ENCODE measurements at places on chromosomes 2 and 18.
A peak's percentile ranks its signal among the peaks of the same experiment; 100 is the strongest.

- DNase-seq: no peak
Observed at GRCh38 chr2:219278655-219279150, 463 bp upstream of the DNAJB2 start.

DNA sequence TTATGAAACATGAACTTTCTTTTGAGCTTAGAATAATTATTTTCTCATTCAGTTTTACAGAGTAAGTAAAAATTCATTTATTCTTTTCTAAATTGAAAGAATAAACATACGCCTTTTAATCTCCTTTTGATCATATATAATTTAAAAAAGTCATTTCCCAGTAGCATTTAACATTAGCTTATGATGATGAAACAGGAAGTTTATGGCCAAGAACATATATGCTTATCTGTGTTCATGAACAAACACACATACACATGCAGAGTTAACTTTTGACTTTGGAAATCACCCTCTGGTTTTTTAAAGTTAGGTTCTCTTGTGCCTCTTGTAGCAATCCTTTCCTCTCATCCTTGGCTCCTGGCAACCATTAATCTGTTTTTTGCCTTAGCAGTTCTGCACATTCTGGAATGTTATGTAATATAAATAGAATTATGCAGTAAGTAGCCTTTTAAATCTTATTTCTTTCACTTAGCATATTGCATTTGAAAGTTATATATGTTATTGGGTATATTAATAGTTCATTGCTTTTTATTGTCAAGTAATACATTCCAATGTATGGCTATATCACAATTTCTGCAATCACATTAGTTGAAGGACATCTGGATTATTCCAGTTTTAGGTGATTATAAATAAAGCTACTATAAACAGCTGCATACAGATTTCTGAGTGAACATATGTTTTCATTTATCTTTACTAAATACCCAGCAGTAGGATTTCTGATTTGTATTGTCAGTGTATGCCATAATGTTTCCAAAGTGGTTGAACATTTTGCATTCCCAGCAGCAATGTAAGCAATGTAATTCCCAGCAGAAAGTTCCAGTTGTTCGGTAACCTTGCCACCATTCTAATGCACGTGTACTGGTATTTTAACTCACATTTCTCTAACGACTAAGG is 210.3 kb downstream of the ZRANB3 start:
- DNase-seq: no peak

- no peak for DNase-seq
Observed at GRCh38 chr2:113376913-113377445, 60.5 kb upstream of the ZNG1B start.

DNA sequence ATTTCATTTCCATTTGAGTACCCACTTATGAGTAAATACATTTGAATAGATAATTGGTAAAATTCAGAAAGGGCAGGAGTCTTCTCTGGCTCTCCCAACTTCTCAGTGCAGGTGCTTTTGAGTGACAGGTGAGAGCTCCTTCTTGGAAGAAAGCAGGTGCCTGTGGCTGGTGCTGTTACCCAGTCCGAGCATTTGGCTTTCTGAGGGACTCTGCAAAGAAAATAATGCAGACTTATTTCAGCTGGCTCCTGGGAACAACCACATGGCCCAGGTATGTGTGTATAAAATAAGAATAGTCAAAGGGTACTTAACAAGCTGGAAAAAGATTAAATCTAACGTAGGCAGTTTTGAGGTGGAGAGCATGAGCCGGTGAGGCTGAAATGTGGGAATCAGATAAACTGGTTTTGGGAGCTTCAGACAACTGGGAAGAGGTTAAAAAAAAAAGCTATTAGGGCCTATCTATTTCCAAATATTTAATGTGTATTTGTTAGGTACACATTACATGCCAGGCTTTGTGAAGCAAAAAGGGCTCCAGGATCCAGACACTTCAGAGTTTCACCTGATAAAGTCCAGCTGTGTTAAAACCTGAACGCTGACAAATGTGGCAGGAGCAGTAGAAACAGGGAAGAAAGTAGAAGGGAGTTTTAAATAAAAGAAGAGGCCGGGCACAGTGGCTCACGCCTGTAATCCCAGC is 20.6 kb downstream of the ZNF236 start:
- DNase-seq: no peak

- DNase-seq: no peak
Observed at GRCh38 chr18:31490387-31490786, 7.6 kb upstream of the DSG2 start.

- DNase-seq: no peak
Observed at GRCh38 chr2:170576296-170576695, 138.8 kb upstream of the SP5 start.

GRCh38 chr2:72104821-72105588 is 42.7 kb downstream of the CYP26B1 start:
- no peak for DNase-seq

- no peak for DNase-seq
Observed at GRCh38 chr18:21241301-21242048, 557 bp upstream of the GREB1L start.

- no peak for DNase-seq
Observed at GRCh38 chr2:209145941-209146681, 277.7 kb upstream of the MAP2 start.

GRCh38 chr2:200862532-200863000 is 1.9 kb downstream of the CLK1 start:
- DNase-seq: peak; percentile 37

DNA sequence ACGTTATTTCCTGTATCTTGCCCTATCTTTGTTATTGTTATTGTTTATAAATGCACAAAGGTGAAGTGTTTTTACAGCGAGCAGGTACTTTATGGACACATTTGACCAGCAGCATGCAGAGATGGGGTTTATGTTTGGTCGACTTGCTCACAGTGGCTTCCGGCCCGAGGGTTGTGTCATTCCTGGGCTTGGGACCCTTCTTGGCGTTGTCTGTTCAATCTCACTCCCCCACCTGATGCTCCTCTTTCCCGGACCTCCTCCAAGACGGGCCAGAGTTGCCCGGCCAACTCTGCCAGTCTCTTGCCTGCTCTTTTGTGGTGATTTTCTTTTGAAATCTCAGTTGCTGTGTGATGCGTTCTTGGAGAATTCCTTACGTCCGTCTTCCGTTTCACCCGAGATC is 153.9 kb downstream of the TWIST2 start:
- DNase-seq: no peak

GRCh38 chr2:27501042-27501441 is 4.4 kb downstream of the GCKR start:
- no peak for DNase-seq

GRCh38 chr18:9419956-9420631 is 55.2 kb upstream of the RALBP1 start:
- no peak for DNase-seq

GRCh38 chr2:151403914-151404313 is 5.8 kb upstream of the RIF1 start:
- DNase-seq: no peak

- DNase-seq: no peak
Observed at GRCh38 chr2:235555371-235555770, 61.5 kb downstream of the AGAP1 start.

- peak; percentile 29 for DNase-seq
Observed at GRCh38 chr18:62425465-62426190, 97.2 kb upstream of the ZCCHC2 start.

All from activated gamma-delta T cell treated with anti-CD3 and anti-CD28 coated beads, Interleukin-2, amount 50 U/mL, for 16 hours (primary cell).